ENCODE measurements at places on chromosomes 6 and 20.

DNA sequence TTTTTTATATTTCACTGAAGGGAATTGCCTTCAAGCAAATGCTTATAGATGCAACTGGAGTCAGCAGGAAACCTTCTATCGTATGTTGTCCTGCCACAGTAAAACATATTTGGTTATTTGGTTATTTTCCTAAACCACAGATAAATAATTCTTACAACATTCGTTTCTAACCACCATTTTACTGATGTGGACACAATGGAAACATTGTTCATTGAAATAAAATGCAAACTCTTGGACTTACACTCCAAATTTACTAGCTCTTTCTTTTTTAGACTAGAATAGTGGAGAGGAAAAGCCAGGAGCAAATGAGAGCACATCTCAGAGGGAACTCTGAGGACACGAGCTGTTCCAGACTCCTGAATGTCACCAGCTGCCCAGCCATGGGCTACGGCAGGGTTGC, 114.8 kb downstream of the RPS12 start:
- DNase-seq, result no peak

DNA sequence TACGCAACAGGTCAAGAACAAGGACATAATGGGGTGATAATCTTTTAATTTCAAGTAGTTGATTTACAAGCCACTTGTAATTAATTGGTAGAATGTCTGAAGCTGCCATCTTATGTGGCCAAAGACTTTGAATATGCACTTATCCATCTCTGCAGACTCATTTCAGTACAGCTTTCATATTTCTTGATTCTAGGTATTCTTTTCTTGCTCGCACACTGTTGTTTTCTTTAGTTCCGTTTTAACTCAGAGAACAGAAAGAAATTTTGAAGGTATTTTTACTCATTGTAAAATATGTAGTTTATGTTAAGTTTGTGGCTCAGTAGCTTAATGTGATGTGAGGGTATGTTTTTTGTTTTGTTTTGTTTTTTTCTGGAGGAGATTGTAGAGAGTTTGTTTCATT, 73.9 kb downstream of the UBR2 start:
- DNase-seq, result no peak

DNA sequence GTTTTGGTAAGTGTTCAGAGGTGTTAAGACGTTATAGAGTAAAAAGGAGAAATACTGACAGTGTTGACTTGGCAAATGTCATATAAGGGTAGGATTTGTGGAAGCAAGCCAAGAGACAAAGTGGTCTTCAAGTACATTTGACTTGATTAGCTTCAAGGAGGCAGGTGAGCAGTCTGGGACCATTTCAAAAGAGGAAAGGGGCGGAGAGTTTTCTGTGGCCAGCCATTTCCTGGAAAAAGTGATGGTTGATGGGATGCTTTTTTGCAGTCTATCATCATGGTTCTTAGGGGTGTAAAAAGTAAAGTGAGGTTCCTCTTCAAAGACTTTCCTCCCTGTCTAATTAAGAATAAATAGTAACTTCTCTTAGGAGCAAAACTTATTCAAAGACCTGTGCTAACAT, 28.7 kb downstream of the FKBP1A start:
- no peak for DNase-seq

DNA sequence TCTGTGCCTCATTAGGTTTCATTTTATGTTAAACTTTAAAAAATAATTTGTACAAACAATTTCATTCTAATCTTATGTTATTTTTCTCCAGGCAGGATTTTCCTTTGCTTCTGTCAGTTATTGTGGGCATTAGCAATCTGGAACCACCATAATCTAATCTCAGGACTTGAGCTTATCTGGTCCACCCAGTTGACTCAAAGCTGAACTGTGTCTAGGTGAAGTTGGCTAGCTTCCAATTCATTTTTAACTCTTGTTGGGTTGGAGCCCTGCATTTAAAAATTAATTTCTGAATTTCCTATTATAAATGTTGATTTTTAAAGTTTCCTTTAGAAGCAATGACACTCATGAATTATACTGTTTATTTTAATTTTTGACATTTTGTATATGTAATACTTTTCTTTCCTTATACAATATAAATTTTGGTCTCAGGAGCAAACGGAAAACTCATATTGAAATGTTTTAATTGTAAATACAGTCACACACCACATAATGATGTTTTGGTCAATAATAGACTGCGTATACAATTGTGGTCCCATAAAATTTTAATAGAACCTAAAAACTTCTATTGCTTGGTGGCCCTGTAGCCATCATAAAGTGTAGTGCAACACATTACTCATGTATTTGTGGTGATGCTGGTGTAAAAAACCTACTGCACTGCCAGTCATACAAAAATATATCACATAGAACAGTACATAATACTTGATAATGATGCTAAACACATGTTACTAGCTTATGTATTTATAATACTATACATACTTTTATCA, 121.3 kb downstream of the CLVS2 start:
- no peak for DNase-seq

DNA sequence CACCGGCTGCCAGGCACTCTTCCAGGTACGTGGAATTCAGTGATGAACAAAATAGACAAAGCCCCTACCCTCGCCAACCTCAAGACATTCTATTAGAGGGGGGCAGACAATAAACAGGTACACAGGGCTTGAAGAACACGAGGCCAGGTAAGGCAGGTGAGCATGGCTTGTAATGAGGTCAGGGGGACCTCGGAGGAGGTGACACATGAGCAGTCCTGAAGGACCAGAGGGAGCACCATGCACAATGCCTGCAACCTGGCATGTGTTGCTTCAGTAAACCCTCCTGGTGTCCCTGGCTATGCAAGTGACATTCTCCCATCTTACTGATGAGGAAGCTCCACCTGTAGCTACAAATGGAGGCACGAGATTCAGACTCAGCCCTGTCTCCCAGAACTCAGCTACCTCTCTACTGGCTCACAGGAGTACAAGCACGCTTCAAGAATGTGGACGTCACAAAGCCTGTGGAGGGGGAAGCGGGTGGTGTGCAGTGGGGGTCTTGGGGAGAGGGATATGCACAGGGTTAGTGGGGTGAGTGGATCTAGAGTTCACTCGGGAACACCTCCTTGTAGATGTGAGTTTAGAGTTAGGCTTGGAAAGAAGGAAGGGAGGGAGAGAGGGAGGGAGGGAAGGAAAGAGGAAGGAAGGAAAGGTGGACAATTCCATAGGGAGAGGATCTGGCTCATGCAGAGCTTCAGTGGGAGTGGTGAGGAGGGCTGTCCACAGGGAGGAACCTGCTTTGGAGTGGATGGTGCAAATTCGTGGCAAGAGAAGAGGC, 7.6 kb upstream of the MAPK13 start:
- DNase-seq, result no peak

GRCh38 chr6:85795945-85796344, 153.3 kb upstream of the SYNCRIP start:
- no peak for DNase-seq

- no peak for DNase-seq
Measured at GRCh38 chr6:132058975-132059374, 107.8 kb upstream of the CCN2 start.

DNA sequence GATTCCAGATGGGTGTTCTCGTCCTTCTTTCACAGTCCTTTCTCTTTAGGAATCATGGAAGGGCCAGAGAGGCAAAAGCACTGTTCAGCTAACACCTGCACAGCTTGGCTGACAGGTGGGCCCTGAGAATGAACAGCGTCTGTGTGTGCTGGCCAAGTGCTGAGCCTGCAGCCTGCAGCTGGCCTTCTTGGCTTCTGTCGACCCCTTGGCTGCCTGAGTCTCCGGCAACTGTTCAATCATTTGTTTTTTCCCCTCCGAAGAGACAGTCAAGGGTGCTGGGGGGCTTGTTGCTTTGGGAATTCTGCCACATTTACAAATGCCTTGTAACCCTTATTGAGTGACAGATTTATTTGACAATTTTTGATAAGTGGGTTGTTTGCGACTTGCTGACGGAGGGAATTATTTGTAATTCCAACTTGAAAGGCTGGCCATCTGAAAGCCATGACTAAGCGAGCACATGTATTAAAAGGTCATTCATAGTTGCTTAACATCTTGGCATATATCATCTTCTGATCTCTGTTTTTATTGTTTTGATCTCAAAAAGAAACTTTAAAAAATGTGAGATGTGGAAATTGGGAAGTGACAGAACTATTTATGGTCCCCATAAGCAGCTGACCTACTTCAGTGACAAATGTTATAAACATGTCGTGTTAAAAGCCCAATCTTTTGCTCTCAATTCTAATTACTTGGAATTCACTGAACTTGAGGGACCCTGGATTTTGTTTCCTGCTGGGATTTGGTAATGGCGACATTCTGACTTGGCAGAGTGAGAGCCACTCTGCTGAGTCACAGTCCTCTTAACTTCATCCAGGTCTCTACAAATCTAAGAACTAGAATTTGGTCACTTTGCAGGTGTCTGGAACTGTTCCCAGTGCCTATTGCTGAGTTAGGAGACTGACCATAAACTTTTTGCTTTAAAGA, 41.9 kb upstream of the FERMT1 start:
- no peak for DNase-seq

GRCh38 chr6:117617210-117618035, 15.1 kb upstream of the GOPC start:
- DNase-seq, result no peak

DNA sequence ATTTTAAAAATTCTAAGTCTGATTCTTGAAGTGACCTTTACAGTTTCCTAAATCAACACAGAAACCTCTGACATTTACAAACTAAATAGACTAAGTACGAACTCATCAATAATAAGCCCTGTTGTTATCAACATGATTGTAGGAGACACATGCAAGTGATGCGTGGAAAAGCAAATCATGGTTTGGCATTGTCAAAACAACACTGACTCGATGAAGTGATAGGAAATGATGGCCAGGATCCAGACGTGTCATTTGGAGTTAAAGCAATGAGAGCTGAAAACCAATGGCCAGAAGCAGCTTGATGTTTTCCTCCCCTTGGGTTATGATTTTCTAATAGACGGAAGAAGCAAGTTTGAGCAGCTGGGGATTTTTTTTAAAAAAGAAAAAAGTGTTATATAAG, 117.4 kb upstream of the FAM184A start:
- no peak for DNase-seq

DNA sequence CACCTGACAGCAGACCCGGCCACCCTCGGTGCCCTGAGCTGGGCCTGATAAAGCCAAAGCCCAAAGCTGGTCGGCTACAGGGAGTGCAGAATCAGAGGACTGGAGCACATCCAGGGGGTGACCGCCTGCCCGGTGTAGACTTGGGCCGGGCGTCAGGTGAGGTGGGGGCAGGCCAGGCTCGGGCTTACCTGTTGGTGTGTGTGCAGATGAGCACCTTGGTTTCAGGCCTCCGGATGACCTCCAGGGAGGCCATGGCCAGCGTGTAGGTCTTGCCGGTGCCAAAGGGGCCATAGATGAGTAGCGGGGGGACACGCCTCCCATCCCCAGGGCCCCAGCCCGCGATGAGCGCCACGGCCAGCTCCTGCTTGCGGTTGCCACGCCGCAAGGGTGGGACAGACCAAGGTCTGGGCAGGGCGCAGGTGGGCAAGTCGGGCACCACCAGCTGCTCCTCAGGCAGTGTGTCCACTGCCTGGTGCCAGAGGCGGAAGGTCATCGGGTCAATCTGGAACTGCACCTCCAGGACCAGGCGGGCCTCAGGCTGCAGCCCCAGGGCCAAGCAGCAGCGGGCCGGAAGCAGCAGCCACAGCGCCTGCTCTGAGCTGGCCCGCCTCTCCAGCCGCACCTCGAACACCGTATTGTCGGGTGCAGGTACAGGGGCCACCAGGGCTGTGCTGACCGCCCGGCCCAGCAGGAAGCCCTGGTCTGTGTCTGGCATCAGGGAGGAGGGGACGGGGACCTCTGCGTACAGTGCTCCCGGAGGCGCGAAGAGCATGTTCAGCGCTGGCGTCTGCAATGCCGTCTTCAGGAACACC, 5.7 kb downstream of the HELZ2 start:
- DNase-seq, result no peak

DNA sequence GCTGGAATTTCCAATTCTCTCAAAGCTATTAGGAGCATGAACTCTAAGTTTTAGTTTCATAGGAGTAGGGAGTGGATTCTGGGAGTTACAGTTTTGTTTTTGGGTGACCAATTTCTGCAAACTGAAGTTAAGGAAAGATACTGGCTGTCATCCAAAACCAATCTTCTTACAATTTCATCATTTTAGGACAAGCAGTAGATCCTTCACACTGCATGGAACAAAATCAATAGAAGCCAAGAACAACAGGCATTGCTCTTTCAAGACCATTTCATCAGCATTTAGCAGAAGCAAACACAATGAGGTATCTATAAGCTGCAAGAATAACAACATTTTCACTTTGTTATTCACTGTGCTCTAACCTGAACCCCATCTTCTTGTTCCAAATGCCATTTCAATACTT, 173.0 kb downstream of the GMDS start:
- no peak for DNase-seq

GRCh38 chr20:40770564-40771307, 81.7 kb upstream of the MAFB start:
- DNase-seq, result no peak

Measured in AML-193 (cell line).